GM04503 (cell line): ENCODE measurements at places on chromosomes 5 and 9.

- no peak for DNase-seq
Observed at GRCh38 chr9:104802906-104803305, 39.0 kb downstream of the NIPSNAP3B start.

DNA sequence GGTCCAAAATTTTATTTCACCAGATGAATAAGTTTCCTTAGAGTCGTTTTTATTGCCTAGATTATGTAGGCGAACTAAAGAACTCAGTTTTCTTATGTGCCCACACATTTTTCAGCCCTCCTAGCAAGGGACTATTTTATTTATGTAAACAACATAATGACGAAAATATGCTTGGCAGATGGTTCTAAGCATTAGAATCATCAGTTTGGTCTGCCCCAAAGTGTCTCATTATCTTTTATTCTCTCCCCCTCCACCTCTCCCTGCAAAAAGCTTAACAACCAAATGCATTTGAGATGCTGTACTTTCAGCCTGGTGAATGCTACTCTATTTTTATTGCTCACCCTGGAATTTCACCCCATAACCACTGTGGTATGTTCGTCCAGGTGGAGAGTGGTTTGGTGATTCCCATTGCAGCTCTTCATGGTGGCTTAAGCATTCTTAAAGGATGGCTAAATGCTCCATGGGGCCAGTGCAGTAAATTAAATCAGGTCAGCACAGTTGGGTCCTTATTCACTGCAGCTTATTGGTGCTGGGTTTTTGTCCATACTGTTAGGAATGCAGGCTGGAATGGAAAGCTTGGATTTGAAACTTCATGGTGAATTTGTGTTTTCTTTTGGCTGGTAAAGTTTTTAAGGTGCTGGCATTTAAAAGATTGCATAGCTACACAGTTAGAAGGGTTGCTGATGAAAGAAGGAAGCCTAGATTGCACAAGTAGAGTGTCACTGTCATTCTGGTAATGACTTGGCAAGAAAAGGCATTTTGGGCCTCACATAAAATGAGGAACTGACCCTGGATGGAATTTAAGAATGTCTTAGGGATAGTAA is 39.2 kb downstream of the TLE4 start:
- peak; percentile 98 for DNase-seq

DNA sequence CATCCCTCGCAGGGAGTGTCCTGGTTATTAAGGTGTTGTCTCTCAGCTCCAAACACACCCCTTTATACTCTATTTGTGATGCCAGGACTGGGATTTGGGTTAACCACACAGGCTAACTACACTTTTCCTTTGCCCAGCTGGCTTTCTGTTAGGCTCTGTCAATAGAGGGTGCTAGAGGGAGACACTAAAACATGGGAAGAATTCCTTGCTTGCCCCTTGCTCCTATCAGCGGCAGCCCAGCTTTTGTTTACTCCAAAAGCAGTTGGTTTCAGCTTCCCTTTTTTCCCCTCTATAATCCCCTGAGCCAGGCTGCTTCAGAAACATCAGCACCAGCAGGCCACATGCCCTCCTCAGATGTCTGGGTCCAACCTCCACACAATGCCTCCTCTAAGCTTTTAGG is 297.1 kb downstream of the KCTD16 start:
- no peak for DNase-seq

DNA sequence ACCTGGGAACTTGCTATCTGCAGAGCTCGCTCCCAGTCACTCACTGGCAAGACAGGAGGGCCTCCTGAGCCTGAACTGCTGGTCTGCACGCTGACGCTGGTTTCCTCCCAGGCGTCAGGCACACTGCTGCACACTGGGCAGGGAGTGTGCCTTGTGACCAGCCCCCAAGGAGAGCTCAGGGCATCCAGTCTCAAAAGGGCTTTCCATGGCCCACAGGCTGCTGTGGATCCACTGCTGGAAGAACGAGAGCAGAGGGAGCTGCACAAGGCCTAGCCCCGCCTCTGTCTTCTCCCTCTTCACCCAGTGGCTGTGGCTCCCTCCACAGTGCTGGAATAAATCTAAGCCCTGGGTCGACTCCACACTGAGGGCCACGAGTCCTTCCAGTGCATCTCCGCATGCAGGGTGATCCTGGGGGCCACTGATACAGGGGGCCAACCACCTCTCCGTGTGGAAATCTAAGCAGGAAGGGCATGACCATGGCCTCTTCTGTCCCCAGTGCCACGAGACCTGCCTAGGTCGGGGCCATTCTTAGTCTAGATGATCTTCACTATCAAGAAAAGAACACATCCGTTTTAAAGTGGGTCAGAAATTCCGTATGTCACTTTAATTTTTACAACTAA is 93.6 kb downstream of the CAMSAP1 start:
- no peak for DNase-seq

GRCh38 chr5:86684222-86684621 is 66.5 kb downstream of the COX7C start:
- DNase-seq, result no peak
